NCI-H774 (cell line): ENCODE measurements at places on chromosomes 2 and 18.

DNA sequence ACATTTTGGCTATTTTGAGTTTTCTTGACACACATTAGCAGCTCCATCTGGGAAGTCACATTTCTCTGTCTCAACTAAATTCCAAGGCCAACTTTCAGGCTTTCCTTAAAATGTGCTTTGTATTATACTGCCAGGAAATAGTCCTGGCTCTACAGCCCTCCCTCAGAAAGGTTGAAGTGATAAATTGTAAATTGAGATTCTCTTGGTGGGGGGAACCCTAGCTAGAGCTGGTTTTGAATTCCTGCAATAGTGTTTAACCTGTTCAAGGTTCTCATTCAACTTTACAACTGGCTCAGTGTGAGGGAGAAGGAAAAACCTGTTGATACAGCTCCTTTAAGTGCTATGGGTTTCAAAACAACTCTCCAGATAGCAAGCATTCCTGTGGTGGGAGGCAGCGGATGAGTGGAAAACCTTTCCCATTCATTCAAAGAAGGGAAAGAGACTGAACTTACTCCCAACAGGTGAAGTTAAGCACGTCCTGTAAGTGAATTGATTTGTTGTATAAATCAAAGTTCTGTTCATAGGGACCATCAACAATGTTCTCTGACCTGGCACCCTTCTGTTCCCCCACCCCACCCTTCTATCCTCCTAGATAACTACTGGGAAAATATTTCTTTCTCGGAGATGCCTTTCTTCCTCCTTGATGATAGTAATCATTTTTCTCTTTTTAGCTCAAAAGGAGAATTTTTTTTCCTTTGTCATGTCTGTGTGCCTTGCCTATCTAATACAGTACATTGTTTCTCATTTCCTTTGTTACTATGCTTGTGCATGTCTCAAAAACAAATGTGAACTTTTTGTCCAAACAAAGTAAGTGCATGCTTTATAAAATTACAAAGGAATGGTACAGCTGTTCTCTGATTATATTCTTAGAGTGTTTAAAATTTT is 44.2 kb upstream of the SLC39A10 start:
- no peak for DNase-seq

DNA sequence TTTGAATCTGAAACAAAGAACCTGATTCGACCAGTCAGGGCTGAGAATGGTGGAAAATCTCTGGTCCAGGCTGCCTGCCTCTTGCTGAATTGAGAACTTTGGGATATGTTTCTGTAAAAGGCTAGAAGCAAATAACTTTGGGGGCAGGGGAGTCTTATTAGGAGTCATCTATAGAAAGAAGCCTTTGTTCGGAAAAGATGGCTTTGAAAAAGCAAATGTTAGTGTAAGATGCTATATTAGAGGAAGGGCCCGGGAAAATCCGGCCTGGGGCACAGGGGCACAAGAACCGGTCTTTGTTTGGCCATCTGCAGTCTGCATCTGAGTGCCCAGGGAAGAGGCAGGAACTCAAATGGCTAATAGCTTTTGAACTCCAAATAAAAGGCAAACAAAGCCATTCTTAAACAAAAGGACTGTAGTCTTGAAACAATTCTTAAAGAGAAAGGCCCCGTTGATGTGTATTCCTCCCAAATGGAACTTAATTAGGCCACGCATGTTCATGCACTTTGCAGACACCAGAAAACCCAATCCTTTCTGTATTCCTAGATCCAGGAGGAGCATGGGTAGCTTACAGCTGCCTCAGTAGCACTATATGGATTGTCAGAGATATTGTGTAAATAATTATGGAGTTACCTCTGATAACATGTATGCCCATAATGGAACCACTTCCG is 180.0 kb upstream of the ARL4C start:
- no peak for DNase-seq

DNA sequence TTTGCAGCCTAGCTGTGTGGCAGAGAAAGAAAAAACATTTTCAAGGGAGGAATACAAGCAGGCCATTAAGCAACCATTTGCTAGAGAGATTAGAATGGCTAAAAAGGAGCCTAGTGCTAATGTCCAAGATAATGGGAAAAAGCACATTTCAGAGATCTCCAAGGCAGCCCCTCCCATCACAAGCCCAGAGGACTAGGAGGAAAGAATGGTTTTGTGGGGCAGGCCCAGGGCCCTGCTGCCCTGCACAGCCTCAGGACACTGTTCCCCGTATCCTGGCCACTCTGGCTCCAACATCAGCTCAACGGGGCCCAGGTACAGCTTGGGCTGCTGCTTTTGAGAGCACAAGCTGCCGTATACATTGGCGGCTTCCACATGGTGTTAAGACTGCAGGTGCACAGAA is 16.5 kb upstream of the GBX2 start:
- DNase-seq = no peak

DNA sequence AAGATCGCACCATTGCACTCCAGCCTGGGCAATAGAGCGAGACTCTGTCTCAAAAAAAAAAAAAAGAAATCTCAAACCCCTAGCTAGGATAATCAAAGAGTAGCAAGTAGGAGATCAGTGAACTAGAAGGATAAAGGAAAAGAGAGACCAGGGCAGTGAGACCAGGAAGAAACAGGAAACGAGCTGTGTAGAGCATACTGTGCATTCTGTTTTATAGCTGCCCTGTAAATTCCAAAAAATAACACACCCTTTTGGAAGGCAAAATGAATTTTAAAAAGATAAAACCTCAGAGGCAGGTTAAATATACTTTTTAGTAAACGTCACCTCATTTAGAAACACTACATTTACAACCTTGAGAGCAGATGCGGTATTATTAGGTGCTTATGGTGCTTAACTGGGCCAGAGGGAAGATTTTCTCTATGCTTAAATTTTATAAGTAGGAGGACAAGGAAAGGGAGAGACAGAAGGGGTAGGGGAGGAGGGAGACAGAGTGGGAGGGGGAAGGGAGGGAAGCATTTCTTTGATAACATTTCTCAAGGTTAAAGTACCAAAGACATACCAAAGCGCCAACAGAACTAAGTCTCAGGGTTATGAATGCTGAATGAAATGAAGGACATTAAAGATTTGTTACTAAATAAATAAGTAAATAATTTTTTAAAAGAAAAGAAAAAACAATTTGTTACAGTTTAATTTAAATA is 30.1 kb downstream of the FEZ2 start:
- no peak for DNase-seq

GRCh38 chr2:219521066-219521880 is 7.0 kb downstream of the ASIC4 start:
- no peak for DNase-seq

- no peak for DNase-seq
These were observed 67.3 kb downstream of the CTNNA2 start for GRCh38 chr2:79580175-79580574.

DNA sequence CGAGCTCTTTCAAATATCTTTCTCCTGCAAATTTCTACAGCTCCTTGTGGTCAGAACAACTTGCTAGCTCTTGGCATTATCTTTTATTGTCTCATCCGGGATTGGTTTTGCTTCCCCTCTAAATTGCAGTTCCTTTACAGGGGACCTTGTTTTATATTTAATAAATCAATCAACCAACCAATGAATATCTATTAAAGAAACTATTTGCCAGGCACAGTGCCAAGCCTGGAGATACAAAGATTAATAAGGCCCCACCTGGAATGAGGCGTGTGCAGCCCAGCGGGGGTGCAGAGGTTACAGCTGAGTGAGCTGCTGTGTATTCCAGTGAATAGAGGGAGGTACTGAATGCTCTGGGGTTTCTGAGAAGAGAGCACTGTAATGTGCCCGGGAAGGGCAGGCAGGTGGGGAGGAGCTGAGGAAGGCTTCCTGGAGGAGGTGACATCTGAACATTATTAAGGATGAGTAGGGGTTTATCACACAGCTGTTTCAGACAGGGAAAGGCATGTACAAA is 51.8 kb downstream of the LIPG start:
- DNase-seq = no peak

GRCh38 chr2:100767224-100767653 is 52.7 kb upstream of the NPAS2 start:
- no peak for DNase-seq

GRCh38 chr18:76967721-76968472 is 145.5 kb downstream of the ZNF236 start:
- DNase-seq = no peak

GRCh38 chr2:206069417-206069816 is 16.6 kb downstream of the INO80D start:
- DNase-seq = no peak

GRCh38 chr2:213243189-213244044 is 40.8 kb upstream of the SPAG16 start:
- no peak for DNase-seq

DNA sequence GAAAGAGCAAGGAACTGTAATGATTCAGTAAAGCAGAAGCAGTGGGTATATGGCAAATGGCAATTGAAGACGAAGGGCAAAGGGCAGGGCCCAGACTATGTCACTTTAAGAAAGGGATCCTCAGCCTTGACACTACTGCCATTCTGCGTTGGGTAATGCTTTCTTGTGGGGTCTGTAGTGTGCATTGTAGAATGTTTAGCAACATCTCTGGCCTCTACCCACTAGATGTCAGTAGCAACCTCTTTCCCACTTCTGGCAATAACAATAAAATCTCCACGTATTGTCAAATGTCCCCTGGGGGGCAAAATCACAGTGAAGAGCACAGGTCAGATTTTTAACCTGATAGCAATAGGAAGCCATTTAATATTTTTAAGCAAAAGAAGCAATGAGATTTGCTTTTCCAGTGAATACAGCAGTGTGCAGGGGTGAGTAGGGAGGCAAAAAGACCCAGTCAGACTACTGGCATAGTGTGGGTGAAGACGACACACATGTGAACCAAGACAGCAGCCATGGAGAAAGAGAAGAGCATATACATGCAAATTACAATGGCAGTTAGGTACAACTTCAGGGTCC is 209.5 kb downstream of the DYM start:
- DNase-seq = no peak

GRCh38 chr2:33583194-33583938 is 15.7 kb downstream of the FAM98A start:
- no peak for DNase-seq

DNA sequence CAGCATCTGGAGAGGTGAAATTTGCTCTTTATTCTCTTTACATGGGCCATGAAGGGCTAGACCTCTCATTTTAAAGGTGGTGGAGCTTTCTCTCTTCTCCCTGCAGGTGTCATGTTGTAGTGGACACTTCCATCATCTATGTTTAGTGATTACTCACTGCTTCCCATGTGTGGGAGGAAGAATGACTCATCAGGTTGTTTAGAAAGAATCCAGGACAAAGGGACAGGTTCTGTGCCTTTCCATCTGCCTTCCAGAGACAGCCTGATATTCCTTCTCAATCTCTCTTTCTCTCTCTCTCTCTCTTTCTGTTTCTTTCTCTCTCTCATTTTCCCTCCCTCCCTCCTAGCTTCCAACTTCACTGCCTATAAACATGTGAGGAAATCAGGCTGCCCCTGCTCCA is 38.7 kb downstream of the SCG2 start:
- DNase-seq = peak; percentile 78

DNA sequence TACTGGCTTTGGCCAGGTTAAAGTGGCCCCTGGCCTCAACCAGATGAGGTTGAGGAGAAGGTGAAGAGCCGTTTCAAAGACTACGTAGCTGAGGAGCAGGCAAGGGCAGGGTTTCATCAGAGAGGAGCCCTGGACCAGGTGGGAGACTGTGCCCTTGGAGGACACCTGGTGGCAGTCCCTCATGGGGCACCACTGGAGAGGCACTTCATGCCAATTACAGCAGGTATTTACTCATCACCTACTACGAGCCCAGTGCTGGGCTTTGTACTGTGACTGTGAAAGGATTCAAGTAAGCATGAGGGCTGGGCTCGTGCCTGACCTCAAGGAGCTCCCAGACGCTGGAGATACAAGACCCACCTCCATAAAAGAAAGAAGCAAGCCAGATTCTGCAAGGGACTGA is 37.6 kb downstream of the SMAD7 start:
- no peak for DNase-seq

DNA sequence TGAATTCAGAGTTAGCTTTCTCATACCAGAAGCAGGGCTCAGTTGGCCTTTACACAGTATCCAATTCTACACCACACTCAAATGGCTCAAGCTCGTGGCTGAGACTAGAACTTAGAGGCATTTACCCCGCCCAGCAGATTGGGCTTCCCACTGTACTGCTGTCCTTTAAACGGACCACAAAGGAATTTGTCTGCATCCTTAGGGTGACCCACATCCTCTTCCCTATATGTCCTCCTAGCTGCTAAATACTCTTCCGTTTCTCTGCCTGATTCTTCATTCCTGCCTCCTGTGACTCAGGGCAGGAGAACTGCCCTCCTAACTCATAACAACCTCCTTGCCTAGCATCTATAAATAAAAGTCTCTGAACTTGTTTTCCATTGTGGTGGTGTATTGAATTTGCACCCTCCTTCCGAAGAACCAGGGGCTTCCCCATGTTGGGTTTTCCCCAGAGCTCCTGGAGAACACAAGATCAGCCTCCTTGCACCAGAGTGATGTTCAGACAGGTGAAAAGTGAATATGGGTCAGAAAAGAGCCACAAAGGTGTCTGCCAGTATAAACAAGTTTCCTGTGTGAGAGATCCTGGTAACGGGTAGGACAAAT is 32.0 kb upstream of the MC4R start:
- no peak for DNase-seq

DNA sequence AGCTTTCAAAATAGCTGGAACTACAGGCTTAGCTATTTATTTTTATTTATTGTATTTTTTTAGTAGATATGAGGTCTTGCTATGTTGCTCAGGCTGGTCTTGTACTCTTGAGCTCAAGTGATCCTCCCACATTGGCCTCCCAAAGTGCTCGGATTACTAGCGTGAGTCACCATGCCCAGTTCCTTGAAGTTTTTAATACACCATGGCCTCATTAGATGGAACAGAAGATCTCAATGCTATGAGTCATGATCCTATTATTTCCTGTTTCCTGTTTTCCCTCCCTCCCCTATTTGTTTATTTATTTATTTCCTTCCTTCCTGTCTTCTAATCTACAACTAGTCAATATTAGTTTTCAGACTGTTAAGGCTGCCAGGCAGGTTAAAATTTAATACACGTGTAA is 309.0 kb downstream of the CMPK2 start:
- no peak for DNase-seq

- no peak for DNase-seq
These were observed 149.3 kb upstream of the TCF4 start for GRCh38 chr18:55737266-55737665.

GRCh38 chr2:27231921-27232320 is 14.8 kb downstream of the CAD start:
- DNase-seq = no peak

- no peak for DNase-seq
These were observed 114.6 kb downstream of the MAPK4 start for GRCh38 chr18:50674307-50674980.

GRCh38 chr2:16055848-16056580 is 115.7 kb downstream of the MYCN start:
- no peak for DNase-seq
